ENCODE measurements at places on chromosomes 12 and 14.

DNA sequence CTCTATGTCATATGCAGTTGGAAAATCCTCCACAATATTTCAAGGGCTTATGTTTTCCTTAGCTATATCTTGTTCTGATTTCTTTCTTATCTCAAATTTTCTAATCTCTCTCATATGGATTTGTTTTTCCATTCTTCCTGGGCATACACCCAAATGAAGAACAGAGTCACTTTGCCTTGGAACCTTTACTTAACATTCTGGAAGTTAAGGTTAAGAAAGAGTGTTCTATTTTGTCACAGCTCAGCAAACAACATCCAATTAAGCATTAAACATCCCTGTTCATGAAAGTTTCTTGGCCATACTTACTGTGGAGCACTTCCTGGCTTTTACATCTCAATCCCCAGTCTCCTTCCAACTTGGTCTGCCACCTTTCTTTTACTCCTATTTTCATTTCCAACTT lies 5.3 kb downstream of the NAV3 start:
- no peak for DNase-seq

DNA sequence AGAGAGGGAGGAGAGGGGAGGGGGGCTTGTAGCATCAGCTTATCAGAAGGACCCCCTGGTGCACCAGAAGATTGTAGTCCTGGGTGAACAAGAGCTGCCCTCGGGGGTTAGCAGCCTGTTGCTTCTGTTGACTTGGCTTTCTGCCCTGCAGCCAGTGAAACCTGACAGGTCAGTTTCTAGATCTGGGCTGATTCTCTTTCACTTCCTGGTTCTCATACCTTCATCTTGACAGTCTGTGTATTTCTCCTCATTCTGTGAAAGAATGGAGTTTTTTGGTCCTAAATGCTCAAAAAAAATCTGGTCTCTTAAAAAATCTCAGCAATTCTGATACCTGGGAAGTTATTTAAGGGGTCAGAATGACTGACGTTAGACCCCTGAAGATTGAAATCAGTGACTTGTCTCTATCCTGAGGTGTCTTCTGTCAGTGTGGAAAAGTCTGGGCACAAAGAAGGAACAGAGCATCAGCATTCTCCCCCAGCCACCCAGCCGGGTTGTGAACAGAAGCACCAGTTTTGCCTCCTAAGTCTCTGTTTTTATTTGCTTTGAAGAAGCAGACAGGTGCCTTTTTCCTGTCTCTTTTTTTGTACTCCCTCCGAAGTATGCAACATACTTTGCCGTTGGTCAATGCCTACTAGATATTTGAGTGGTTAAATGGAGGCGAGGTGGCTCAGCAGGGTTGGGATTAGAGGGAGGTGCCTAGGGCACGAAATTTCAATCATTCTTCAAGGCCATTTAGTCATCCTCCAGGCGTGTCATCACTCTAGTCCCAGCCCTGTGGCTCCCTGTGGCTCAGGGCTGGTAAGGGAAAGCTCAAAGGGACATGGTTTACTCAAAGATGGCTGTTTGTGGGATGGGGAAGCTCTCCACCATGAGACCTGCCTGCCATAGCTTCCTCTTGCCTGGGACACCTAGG lies 24.0 kb downstream of the TTC9 start:
- DNase-seq: no peak

DNA sequence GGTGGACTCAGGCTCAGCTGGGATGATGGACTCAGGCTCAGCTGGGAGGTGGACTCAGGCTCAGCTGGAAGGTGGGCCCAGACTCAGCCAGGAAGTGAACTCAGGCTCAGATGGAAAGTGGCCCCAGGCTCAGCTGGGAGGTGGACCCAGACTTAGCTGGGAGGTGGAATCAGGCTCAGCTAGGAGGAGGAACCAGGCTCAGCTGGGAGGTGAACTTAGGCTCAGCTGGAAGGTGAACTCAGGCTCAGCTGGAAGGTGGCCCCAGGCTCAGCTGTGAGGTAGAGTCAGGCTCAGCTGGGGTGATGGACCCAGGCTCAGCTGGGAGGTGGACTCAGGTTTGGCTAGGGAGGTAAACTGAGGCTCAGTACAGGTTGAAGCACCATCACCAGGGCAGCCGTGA lies 21.8 kb upstream of the C14orf180 start:
- DNase-seq: no peak

- no peak for DNase-seq
Observed at GRCh38 chr14:32150392-32150791, 51.5 kb upstream of the RNU6-7 start.

GRCh38 chr12:42208574-42208973 lies 29.5 kb downstream of the YAF2 start:
- no peak for DNase-seq

GRCh38 chr12:19830446-19830845 lies 391.2 kb downstream of the AEBP2 start:
- DNase-seq: no peak

DNA sequence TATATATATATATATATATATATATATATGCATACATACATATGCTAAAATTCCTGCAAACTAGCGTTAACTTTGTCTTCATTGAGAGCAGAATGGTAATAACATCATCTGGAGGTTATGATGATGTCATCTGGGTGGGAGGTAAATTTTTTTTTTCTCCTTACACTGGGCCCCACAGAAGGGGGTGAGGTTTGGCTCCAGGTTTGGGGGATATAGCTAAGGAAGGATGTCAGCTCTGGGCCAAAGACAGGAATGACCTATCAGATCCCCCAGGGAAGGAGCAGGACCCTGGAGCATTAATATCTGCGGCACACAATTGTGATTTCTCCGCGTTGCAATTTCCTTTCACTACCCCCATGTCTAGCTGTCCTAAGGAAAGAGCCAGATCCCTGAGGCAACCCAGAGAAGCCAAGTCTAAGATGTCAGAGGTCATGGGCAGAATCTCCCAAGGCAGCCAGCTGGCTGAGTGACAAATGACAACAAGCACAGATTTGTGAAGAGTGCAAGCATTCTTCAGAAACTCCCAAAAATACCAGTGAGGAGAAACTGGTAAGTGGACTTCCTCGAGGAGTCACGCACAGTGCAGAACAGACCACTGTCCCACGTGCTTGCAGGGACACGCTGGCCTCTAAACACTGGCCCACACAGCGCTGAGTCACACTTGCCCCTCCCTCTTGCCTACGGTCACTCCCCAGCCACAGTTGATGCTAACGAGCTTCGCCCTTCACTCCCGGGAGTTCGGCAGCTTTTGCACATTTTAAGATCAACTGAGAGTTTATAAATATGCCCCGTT lies 9.9 kb downstream of the UBC start:
- peak; percentile 42 for DNase-seq
